ENCODE measurements at places on chromosomes 6 and 20.

GRCh38 chr6:24974182-24975171, 38.7 kb upstream of the RIPOR2 start:
- DNase-seq: no peak

- DNase-seq: no peak
Observed at GRCh38 chr6:47749757-47750156, 32.1 kb upstream of the OPN5 start.

GRCh38 chr20:8721098-8721497, 347.8 kb upstream of the PLCB4 start:
- DNase-seq: peak; percentile 37

DNA sequence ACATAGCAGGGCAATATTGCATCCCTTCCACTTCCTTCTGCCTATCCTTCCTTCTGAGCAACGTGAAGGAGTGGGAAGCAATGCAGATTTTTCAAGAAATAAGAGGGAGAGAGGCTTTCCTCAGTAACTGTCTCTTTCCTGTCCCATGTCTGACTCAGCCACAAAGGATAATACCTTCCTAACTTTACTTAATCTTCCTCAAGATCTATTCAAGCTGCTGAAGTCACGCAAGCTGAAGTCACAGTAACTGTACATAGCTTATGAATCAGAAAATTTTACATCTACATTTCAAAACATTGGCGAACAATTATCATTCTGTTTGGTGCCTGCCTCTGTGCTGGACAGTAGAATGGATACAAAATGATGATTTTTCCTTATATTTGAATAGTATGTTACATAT, 86.4 kb upstream of the POU3F2 start:
- no peak for DNase-seq

DNA sequence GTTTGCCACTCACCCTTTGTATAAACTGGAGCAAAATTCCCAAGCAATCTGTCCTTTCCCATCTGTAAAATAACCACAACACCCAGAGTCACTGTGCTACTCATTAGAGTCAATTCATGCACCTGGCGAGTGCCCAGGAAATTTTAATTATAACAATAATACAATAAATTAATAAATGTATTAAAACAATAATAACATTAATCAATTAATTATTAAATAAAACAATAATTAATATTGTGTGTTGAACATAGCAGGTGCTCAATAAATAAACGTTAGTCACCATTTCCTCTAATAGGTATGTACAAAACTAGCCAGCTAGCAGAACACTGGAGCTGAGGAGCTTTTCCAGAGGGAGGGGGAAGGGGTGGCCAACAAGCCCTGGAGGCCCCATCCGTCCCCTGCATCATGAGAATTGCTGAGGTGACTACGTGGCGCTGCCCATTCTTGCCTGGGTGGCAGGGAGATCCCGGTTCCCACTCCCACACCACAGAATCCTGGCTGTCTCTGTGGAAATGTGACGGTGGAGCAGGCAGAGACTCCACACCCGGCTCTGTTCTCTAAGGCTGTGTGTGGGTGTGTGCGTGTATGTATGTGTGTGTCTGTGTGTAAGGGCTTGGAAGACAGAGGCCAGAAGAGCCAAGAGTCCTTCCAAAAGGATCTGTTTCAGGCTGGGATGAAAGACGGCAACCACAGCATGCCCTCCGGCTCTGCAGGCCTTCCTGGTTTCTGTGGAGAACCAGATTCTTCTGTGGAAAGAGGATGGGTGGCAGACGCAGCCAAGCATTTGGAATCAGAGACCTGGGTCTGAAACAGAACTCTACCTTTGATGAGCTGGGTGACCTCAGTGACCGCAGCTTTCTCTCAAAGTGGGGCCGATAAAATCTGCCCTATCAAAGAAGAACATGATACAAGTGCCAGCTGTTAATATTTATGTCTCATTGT, 18.8 kb upstream of the EZR start:
- no peak for DNase-seq

- no peak for DNase-seq
Observed at GRCh38 chr6:7587631-7588100, 2.3 kb upstream of the SNRNP48 start.

DNA sequence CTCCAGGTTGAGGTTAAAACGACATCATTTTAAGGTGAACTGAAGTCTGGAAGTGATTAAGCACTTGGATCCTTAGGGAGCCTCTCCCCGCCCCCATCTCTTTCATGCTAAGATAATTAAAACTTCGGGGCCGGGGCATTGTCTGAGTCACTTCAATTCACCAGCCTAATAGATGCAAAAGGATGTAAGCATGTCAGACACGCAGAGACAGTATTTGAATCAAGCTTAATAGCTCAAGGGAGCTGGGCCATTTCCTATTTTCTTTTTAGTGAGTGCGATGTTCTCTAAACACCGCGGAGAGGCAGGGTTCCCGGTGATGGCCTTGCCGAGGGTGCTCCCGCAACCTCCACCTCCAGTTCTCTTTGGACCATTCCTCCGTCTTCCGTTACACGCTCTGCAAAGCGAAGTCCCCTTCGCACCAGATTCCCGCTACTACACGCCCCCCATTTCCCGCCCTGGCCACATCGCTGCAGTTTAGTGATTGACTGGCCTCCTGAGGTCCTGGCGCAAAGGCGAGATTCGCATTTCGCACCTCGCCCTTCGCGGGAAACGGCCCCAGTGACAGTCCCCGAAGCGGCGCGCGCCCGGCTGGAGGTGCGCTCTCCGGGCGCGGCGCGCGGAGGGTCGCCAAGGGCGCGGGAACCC, 516 bp upstream of the IRF4 start:
- DNase-seq: no peak

- DNase-seq: no peak
Observed at GRCh38 chr6:85062884-85063283, 298.5 kb upstream of the TBX18 start.

DNA sequence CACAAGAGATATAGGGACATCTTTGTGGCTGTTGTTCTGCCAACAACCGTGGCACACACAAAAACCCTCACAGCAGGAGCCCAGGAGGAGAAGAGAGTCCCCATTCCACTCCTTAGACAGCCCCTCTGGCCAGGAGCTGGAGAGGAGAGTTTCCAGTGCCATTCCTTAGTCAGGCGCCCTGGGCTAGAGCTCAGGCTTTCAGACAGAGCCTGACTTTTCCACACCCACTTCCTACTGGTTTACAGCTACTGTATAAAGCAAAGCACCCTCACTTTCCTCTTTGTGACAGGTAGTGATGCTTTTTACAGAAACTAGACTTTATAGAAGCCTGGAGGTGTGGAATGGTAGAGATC, 145.9 kb downstream of the SYCP2 start:
- DNase-seq: no peak

DNA sequence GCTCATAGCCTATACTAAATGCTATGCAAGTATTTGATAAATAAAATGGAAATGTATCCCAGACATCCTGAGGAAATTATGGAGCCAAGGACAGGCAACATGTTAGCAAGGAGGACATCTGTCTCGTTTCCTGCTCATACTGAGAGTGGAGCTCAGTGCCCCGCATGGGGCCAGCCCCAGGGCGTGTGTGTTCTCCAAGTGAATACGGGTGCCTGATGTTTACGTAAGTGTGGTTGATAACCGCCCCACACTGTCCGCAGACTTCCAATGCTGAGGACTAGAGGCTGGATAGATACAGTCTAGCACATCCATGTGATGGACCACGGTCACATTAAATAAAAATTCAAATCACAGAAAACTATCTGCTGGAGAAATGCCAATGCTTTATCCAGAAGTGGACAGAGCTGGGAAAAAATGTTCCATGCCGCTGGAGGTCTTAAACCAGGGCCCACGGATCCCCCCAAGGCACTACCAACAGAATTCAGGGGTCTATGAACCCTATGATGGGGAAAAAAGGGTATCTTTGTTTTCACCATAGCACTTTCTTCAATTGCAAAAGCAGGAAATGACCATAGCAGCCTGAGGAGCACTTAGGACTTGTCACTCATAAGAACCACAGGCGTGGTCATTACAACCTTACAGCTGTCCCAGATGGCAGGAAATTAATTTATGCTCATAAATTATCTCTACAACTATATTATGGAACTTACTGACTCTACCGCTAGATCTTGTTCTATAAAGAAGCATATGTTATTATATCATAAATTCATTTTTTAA, 24.9 kb downstream of the TGM2 start:
- DNase-seq: no peak

DNA sequence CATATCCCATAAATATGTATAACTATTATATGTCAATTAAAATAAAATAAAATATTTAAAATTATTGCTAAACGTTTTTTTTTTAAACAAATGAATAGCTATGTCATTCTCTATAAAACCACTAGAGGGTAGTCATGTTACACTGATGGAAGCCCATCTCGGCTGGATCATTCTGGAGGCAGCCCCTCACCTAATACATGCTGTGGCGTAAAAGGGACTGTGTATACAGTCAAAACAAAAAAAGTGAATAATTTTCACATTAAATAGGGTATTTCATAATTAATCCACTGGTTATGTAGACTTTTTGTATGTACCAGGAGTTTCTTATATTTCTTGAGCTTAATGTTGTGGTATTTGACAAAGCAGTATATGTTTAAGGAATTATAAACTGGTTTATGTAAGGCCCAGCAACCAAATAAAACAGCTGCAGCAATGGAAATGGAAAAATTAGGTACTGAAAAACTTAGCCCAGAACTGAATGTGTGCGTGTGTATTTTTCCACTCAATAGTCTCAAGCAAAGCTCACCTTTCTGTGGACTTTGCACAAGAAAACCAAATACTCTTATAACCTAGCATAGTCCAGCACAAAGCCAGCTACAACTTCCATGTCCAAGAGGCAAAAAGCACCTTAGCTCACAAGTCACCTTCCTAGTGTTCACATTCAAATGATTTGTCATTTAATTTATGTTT, 81.7 kb downstream of the COL9A1 start:
- DNase-seq: peak; percentile 8

- no peak for DNase-seq
Observed at GRCh38 chr6:148898376-148899014, 151.7 kb downstream of the UST start.

DNA sequence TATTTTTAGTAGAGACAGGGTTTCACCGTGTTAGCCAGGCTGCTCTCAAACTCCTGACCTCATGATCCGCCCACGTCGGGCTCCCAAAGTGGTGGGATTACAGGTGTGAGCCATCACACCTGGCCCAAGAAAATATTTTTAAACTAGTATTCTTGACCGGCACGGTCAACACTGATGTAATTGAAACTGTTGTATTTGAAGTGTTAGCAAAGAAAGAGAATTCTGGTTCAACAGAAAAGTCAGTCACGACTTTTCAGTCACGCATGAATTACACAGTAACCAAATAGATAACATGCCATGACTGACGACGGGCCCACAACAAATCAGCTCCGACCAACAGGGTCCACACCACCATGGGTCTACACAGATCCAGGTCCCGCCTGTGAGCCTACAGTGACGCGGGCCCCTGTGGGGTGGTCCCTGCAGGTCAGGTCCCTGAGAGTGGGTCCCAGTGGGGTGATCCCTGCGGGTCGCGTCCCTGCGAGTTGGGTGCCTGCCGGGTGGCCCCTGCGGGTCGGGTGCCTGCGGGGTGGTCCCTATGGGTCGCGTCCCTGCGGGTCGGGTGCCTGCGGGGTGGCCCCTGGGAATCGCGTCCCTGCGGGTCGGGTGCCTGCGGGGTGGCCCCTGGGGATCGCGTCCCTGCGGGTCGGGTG, 1.0 kb downstream of the GMEB2 start:
- peak; percentile 7 for DNase-seq

GRCh38 chr6:158536891-158537798, 22.7 kb upstream of the TMEM181 start:
- peak; percentile 82 for DNase-seq

GRCh38 chr6:25928562-25929324, 1.7 kb downstream of the SLC17A2 start:
- no peak for DNase-seq

- DNase-seq: no peak
Observed at GRCh38 chr20:33927724-33928123, 66.0 kb upstream of the RALY start.
